NCI-H1105 (cell line): ENCODE measurements at places on chromosomes 1 and 21.
A peak's percentile ranks its signal among the peaks of the same experiment; 100 is the strongest.

DNA sequence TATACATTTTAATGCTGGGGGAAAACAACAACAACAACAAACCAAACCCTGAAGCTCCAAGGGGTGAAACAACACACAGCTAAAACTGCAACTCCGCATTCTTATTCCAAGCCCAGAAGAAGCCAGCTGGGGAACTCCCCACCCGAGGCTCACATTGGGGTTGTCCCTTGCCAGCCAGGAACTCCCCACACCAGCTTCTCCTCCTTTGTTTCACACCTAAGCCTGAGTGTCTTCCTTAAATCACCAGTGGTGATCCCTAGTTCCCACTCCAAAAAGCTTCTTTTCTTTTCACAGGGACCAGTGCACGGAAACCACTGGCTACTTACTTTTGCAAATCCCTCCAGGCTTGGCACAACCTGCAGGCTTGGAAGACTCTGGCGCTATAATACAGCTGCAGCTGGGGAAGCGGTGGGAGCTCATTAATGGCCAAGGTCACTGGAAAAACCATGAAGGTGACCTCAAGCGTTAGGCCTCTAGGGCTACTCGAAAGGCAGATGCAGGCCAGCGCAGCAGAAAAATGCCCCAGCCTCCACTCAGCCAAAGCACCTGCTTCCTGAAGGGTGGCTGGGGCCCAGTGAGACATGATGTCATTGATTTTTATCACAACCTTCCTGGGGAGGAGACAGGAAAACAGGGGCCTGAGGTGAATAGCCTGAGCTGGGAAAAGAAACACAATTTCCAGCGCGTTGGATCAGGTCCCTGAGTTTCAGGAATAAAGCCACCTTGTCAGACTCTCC, 40.1 kb downstream of the TLR5 start:
- DNase-seq, result peak; percentile 9

DNA sequence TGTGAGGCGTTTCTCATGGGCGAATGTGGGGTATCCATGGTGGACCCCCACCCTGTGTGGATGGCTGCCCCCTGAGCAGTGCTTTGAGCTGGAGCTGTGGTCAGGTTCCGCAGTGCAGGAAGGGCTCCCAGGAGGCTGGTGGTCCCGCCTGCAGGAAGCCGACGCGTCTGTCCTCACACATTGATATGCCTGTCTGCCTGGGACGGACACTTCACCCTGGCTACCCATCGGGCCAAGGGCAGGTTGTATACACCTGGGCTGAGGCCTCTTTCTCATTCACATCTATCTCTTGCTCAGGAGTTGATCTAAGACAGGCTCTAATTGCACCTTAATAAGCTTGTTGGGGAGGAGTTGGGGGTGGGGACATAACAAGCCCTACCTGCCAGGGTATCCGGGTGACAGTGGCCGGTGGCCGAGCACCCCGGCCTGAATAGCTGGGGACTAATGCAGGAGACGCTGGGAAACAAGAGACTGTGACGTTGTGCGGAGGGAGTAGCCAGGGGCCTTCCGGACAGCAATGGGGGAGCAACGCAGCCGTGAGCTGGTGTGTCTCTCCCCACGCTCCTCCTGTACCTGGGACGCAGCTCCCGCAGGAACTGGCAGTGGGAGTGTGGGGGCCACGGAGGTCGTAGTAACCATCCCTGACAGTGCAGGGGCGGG, 21.7 kb downstream of the PDXK start:
- peak; percentile 72 for DNase-seq

DNA sequence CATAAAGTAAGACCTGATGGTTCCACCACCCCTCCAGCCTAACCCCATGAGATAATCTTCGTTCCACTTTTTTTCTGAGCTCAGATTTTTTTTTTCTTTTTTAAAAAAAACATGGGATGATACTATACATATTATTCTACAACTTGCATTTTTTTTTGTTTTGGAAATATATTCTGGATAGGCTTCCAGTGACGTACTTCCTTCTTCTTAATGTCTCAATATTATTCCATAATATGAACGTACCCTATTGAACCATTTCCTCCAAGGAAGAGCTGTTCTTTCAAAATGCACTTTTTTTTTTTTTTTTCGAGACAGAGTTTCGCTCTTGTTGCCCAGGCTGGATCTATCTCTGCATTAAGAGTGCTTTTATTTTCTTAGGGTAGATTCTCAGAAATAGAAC, 1.5 kb downstream of the EDEM3 start:
- no peak for DNase-seq

DNA sequence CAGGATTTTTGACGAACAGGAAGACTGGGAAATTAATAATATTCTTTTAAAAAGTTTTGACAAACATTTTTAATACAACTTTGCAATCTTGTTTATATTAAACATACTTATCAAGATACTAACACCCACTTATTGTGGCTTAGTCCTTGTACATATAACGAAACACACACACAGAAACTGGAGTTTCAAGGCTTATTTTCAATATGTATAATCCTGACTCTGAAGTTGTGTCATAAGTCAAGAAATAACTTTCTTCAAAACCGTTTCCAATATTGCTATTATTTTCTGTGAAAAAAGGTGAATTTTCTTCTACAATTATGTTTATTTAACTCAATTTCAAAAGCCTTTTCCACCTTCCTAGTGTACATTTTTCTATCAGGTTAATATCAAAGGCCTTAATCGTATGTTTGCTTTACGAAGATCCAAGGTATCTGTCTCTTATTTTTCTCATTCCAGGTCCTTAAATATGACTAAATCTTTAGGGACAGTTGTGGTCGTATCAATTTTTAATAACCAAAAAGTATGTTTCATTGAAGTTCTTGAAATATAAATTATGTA, 1.8 kb downstream of the CDKN2C start:
- no peak for DNase-seq

GRCh38 chr21:43618940-43619339, 40.3 kb downstream of the HSF2BP start:
- no peak for DNase-seq

DNA sequence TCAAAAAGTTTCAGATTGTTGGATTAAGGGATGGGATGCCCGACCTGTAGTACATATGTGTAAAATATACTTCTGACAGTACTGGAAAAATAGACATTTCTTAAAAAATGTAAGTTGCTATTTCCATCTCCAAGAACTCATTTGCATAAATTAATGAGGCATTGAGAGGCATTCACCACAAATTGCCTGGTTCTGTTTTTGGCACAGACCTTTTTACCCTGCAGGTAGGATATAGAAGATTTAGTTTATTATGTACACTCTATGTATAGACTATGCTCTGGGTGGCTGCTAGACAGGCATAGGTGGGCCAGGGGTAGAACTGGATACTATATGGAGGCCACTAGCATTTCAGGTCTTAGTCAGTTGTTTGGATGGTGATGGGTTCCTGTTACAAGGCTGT, 8.0 kb downstream of the CCDC17 start:
- no peak for DNase-seq

GRCh38 chr1:25675729-25676476, 59.3 kb downstream of the MAN1C1 start:
- DNase-seq, result no peak

DNA sequence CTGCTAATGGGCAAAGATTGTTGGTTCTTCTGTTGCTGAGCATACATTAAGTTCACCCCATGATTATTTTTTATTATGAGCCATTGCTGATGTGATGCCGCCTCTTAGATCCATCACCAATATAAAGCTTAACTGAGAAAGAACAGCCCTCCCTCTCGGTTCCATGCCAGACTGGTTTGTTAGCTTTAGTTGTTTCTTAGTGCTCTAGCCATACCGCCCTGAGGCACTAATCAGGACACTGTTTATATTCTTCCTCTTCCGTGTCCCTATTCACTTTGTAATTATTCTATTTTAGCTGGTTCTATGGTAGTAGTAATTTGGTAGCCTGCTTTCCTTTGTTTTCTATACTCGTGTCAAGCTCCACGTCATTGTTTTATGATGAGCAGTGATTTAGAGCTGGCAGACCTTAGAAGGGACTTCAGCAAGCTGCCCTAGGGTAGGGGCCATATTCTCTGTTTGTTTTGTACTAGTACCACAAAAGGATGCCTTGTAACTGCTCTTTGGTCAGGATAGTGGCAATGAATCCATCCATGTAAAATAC, 27.3 kb upstream of the PDPN start:
- DNase-seq, result no peak

DNA sequence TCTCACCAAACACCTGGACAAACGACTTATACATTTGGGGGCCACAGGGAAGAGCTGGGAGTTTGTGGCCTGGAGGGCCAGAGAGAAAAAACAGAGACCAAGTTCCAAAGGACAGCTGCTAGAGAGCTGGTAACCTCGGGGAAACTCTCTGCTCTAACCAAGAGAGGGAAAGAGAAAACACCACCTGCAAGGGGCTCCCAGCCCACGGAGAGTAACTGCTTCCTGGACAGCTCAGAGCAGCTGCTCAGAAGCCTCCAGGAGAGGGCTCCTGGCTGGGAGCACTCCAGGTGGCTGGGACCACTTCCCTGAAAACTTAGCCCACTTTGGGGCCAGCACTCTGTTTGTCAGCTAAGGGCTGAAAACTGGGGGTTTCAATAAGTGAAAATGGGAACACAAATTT, 154.8 kb upstream of the GRIK3 start:
- DNase-seq, result peak; percentile 18

DNA sequence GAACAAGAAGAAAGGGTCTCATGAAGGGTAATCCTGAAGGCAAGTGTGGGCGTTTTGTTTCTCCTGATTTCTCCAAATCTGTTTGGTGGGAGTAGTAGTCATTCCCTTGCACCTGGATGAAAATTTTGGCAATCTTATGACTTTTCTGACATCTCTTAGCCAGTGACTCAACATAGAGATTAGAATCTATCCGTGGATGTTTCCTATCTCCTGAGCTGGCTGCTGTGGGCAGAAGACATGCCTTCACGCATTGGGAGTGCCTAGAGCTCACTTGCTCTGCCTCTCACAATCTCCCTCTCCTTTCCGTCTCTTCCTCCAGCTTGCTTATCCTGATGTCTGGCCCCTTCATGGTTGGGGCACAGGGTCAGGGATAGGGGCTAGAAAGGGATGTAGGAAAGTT, 174.2 kb upstream of the NFIA start:
- DNase-seq, result no peak

DNA sequence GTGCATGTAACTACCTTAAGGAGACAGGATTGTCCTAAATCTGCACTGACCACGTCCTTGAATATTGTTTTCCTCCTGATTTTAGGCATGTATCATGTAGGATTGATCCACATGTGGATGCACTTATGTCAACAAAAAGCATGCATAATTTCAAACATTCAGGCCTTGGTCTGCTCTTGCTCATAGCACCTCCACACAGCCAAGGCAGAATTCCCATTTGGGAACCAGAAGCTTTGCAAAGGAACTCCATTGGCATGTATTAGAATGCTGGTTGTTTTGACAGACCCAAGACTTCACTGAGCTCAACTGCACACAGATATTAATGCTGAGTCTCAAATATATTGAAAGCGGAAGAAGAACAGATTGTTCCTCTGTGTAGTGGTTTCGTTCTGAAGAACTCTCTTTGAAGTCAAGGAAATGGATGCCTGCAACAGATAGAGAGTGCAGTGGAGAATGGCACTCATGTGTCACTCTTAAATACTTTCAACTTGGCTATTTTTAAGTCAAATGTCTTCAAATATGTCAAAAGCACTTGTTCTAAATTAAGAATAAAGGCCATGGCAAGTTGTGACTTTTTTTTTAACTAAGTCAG, 387.6 kb downstream of the LTN1 start:
- DNase-seq, result no peak

GRCh38 chr1:110616587-110616986, 10.4 kb upstream of the KCNA2 start:
- DNase-seq, result peak; percentile 8

- DNase-seq, result no peak
Observed at GRCh38 chr1:92832537-92833114, 786 bp downstream of the RPL5 start.

DNA sequence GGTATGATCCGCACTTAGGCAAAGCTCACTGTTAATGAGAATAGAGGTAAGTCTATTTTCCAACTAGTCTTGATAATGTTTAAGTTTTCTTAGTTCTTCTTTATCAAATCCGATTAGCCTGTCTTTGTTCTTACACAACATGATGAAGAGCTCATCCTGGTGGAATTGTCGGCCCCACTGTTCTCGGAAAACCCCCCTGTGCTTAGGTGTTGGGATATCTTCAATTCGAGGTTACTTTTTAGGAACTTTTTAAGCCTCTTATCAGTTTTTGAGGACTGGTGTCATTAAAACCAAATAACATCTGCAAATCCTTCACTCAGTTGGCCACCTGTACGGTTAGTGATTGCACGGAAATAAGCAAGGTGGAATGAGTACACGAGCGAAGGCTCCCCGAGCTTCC, 60.7 kb upstream of the KIF26B start:
- DNase-seq, result no peak

DNA sequence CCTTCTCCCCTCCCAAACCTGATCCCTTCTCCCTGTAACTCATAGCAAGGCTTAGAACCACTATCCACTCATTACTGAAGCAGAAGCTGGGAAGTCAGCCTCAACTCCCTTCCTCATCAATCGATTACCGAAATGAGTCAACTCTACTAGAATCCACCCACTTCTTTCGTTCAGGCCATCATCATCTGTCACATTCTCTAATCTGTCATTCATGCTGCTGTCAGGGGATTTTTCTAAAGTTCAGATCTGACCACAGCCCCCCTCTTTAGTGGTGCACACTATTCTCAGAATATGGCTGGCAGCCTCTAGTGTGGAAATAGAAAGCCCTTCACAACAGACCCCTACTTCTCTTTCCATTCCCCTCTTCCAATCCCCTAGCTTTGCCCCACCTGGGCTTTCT, 5.1 kb downstream of the NT5C1A start:
- DNase-seq, result no peak

DNA sequence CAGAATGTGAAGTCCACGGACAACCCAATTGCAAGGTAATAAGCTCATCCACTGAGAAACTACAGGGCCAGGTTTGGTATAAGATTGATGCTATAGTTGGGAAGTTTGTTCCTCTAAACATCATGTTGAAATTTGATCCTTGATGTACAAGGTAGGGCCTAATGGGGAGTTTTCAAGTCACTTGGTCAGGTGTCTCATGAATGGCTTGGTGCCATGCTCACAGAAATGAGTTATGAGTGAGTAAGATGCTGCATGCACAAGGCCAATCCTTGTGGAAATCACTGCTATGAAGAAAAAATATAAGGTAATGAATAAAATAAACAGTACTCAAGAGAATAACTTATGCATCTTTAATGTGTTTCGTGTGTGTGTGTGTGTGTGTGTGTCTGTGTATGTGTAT, 1891.2 kb downstream of the NCAM2 start:
- DNase-seq, result peak; percentile 1

DNA sequence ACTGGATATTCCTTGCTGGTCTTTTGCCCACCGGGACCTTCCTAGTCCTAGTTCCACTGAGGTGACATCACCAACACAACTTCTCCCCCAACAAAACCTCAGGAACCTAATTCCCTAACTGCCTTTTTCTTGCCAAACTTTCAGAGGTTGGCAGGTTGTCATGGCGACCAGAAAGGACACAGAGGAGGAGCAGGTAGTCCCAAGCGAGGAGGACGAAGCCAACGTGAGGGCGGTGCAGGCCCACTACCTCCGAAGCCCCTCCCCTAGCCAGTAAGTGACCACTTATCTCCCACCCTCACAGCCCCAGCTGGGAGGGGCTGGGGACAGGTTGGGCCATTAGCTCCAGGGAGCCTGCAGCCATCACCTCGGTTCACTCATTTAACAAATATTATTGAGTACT, 815 bp downstream of the STYXL2 start:
- DNase-seq, result no peak
